Upper lobe of right lung (tissue), 1 donor: ENCODE measurements at places on chromosomes 11 and 22. TPM values are rescaled to one million over a fixed set of nuclear protein-coding genes. Genes with fewer than 3 reads are reported as not detected.

Gene RTN4R
- 9.8 TPM for total RNA-seq

DNA sequence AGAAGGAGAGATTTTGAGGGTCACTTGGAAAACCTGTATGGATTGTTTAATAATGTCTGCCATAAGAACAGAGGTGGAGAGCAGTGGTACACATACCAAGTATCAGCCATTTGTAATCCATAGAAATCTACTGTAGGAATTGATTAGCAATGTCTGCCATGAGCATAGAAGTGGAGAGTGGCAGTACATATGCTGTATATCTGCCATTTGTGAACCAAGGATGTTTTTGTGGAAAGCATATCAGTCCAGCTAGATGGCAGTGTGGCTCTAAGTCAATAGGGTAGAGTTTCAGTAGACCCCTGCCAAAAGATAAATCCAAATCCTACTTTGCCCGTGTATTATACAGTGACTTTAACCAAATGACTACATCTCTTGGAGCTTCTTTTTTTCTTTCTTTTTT, 82.9 kb upstream of the SEZ6L start:
- H3K36me3 ChIP-seq = no peaks in the 10 kb centered on the region
- peaks cover 14% of the 10 kb centered on the region for H3K27me3 ChIP-seq
- H3K4me1 ChIP-seq = no peaks in the 10 kb centered on the region
- H3K27ac ChIP-seq = no peak overlapping the region

DNA sequence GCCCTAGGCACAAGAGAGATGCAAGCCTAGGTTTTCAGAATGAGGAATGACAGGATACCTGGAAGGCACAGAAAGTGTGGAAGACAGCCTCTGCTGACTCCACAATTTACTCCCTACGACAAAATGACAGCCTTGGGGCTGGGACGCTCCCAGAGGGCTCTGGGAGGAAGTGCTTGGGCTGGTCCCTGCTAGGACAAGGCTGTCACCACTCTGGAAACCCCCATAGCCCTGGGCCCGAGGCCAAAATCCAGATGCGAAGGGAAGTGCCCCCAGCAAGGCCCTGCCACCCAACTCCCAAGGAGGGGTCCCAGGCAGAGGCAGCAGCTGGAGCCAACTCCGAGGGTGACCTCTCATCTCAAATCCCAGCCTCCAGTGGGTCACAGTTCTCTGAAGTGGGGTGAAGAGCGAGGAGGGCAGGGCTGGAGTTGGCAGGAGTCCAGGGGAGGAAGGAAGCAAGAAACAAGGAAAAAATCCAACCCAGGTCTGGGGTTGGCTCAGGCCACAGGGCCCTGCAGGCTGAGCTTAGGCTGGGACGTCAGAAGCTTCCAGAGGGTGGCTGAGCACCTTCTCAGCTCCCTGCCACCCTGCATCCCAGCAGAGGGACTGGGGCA, 6.3 kb upstream of the CDC42EP2 start:
- peak; percentile 73 for DNase-seq
- no peak overlapping the region for H3K4me3 ChIP-seq
- peaks cover 31% of the 10 kb centered on the region for H3K4me1 ChIP-seq
- H3K27me3 ChIP-seq = no peaks in the 10 kb centered on the region

DNA sequence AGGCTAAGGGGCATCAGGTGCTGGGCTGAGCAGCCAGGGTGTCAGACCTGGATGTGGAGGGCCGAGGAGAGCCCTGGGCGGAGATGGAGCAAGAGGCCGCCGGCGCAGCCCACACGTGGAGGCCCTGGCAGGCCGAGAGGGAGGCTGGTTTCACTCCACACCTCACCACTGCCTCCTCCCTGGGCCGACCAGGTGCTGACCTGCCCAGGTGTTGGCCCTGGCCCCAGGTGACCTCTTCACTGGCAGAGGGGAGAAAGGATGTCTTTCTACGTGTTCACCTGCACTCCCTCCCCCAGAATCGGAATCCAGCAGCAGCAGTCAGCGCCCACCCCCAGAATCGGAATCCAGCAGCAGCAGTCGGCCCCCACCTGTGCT, 781 bp downstream of the ANO9 start:
- H3K27me3 ChIP-seq = peaks cover 9% of the 10 kb centered on the region
- no peaks in the 10 kb centered on the region for H3K36me3 ChIP-seq
- DNase-seq = no peak
- peak overlapping the region; percentile 47 for H3K4me3 ChIP-seq

GRCh38 chr11:65078151-65078550, 5.7 kb downstream of the CDCA5 start:
- H3K27ac ChIP-seq = no peak overlapping the region
- peak; percentile 78 for DNase-seq
- H3K4me1 ChIP-seq = no peaks in the 10 kb centered on the region
- H3K4me3 ChIP-seq = no peak overlapping the region
- no peaks in the 10 kb centered on the region for H3K36me3 ChIP-seq

GRCh38 chr22:29095459-29095858, 22.6 kb downstream of the KREMEN1 start:
- H3K4me3 ChIP-seq = no peak overlapping the region
- no peak for DNase-seq
- peaks cover 10% of the 10 kb centered on the region for H3K4me1 ChIP-seq
